ENCODE measurements at places on chromosomes 1 and 21.
A peak's percentile ranks its signal among the peaks of the same experiment; 100 is the strongest.

GRCh38 chr1:36669262-36669661 is 186.5 kb upstream of the CSF3R start:
- no peak for DNase-seq

DNA sequence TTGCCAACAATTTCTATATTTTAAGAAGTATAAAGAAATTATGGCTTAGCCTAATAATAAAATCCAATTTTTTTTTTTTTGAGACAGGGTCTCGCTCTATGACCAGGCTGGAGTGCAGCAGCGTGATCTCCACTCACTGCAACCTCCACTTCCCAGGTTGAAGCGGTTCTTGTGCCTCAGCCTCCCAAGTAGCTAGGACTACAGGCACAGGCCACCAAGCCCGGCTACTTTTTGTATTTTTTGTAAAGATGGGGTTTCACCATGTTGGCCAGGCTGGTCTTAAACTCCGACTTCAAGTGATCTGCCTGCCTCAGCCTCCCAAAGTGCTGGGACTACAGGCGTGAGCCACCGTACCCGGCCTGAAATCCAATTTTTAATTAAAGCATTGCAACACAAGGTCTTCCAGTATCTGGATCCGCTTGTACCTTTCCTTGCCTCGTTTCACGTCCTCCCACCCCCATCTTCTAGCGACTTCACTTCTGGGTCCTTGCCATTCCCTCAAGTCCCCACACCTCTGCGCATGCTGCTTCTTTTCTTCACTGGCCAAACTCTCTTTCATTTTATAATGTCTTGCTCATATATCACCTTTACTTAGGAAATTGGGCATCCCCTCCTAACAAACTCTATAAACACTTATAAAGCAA is 2.3 kb downstream of the FUBP1 start:
- DNase-seq = no peak

DNA sequence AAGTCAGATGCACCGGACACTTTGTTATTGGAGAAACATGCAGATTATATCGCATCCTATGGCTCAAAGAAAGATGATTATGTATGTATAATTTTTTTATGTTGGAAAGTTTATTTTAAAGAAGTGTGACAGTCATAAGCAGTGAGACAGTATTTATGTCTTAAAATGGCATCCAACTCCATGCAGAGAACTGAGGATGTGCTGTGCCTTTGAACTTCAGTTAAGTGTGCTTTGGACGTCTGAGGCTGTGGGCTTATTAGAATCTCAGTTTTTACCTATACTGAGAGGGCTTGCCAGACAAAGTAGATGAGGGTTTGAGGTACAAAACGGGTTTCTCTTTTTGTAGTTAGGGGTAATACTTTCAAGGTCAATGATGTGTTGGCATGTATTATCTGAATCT is 1.5 kb downstream of the RABGGTB start:
- DNase-seq = no peak

DNA sequence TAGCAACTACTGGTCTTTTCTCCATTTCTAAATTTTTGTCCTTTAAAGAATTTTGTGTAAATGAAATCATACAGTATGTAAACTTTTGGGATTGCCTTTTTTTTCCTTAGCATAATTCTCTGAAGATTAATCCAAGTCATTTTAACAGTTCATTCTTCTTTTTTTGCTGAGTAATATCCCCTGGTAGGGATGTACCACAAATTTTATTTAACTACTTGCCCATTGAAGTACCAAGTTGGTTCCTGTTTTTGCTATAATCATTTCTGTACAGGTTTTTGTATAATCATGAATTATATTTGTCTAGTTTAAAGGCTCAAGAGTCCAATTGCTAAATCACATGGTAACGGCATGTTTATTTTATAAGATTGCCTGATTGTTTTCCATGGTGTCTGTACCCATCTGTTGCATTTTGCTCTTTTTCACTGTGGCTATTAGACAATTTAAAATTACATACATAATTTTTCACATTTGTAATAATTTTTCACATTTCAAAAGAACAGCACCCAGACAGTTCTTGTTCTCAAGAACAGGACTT is 891.1 kb downstream of the USP25 start:
- DNase-seq = no peak

DNA sequence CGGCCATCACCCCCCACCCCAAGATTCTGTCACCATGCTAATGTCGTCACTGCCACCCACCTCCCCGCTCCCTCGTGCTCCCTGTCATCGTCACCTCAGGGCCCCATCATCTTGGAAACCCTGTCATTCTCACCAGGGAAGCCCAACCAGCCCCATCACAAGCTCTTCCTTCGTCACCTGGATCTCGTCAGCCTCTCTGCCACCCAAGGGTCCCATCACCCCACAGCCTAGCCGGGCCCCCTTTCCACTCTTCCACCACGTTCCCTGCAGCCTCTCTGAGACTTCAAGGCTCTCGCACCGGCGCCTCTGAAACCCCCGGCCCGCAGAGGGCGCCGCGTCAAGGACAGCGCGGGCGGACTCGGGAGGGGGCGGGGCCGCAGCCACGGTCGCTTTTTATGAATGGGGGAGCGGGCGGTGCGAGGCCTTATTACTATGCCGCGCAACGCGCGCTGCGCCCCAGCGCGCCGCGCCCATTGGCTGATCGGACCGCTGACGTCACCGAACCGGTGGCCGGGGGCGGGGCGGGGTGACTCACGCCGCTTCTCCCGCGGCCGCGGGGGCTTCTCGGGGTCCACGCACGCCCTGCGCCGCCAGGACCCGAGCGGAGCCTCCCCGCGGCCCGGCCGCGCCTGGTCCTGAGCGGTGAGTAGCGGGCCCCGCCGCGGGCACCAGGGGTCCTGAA is at the start of gene GPR3:
TSS of gene GPR3 (plus strand) at position 527 of the 682 bp plus-strand sequence. CDS start 1,177 bp downstream, outside the sequence.
- DNase-seq = peak; percentile 76

DNA sequence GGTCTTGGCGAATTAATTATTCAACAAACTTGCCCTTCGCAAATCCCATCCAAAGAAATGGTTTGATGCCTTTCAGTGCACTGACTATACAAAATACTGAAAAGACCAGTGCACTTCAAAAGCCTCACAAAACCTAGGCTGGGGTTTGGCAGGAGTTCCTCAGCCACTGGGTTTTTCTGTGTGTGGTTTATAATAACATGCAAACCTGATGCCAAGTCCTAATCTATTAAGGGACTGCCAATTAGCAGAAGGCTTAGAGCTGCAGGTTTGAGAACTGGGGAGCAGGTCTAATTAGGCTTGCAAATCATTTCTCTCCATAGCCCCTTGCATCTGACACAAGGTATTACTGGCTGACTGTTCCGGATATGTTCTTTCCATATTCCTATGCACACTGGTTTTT is 27.7 kb downstream of the PLPP3 start:
- no peak for DNase-seq

DNA sequence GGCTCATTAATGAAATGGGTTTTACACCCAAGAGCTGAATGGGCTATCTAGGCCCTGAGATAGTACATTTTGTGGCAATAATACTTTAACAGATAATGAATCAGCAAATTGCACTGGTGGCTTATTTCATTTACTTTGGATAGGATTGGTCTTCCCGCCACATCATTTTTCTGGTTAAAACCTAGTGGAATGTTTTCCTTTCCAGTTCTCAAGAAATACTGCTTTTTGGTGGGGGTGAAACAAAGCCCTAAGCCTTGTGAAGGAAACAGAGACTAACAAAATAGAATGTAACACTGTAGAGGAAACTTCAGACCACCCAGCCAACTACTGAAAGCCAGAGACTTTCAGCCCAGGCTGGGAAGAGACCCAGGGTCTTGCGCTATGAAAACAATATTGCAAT is 172.2 kb downstream of the HHIPL2 start:
- no peak for DNase-seq

DNA sequence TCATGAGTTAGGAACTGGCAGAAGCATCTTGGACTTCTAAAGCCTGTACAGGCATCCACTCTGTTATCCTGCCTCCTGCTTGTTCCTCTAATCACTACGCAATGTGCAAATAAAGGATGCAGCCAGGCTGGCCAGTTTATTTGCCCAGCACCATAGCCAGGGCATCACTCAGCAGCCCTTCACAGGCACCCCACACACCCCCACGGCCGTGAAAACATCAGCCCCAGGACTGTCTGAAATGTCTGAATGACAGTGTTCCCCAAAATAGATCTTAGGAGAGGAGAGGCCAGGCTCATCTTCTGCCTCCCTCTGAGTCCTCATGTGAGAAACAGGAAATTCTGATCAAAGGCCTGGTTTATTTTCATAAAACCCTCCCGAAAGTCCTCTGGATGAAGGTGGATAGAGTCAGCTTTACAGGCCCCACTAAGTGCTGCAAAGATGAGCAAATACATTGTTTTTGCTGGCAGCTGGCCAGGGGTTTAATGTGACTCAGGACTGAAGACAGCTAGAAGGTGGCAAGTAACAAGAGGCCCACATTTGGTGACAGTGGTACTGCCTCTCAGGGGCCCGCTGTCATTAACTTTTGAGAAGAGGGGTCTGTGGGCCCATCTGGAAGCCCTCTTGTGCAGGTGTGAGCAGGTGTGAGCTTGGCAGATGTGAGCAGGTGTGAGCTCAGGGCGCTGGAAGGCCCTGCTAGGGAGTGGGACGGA is 32.9 kb downstream of the GRHL3 start:
- DNase-seq = no peak

DNA sequence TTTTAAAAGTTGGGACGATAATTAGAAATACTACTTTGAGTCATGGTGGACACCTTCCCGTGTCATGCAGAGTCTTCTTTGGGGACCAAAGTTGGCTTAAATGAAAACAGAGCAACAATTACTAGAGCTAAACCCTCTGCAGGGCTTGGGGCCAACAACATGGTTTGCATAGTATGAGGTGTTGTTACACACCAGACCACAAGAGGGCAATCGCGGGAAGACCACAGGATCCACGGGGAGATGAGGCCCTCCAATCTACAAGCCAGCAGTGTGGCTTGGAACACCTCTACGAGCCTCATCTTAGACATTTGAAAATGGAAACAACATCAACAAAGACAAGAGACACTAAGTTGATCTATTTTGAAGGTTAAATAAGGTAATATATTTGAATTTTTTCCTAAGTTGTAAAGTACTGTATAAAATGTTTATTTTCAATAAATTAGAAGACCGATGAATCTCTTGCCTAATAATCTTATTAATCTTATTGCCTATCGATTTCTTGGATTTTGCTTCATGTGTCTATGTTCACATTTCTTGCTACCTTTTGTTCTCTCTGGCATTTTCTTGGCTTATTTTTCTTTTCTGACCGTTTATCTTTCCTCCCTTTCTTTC is 8.2 kb upstream of the SMCP start:
- peak; percentile 2 for DNase-seq

DNA sequence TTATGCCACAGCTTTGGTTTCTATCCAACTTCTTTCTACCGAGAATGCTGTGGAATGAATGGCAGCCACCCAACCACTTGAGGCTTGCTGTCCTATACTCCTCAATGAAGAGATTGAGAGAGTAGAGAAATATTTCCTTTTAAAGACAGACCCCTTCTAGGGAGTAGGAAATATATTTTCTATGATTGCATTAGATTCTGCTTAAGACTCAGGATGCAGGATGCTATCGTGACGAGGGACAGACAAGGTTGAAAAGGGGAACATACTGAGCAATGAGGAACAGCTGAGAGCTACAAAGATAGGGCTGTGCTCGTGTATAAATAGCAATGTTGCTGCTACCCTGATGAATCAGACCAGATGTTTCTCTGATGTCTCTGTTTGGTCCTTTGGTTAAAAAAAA is 7.1 kb upstream of the RASAL2 start:
- no peak for DNase-seq

GRCh38 chr21:39850333-39850732 is 16.9 kb upstream of the PCP4 start:
- DNase-seq = no peak

- no peak for DNase-seq
Measured at GRCh38 chr1:41812051-41812450, 106.7 kb downstream of the HIVEP3 start.

DNA sequence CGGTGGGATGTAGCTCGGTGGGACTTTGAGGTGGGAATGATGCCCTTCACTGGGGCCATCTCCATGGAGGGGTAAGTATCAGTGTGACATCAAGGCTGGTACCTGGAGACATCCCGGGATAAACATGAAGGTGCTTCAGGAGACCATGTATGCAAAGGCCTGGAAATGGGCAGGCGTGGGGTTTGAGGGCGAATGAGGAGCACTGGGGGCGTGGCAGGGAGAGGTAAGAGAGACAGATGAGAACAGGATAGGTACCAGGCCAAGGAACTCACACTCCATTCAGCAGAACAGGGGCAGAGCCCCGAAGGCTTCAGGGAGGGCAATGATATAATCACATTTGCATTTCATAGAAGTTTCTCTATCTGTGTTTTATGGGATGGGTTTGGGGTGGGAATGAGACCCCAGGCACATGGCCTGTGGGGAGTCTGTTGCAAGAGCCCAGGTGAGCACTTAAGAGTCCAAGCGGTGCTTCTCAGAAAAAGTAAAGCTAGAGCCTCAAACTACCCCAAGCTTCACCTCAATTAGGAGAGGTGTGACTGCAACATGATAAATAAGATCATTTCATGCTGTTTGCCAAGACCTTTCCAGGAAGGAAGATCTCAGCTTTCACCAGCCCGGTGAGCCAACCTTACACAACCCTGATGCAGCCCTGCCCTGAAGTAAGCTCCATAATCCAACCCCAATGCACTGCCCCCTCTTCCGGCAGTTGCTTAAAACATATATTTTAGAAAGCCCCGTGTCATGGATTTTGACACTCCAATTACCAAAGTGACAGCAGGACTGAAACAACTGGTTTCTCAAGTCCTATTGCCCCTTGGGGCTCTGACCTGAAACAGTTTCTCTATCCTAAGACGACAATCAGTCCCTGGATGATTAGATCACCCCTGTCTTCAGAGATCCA is 7.4 kb downstream of the S100A9 start:
- DNase-seq = no peak

DNA sequence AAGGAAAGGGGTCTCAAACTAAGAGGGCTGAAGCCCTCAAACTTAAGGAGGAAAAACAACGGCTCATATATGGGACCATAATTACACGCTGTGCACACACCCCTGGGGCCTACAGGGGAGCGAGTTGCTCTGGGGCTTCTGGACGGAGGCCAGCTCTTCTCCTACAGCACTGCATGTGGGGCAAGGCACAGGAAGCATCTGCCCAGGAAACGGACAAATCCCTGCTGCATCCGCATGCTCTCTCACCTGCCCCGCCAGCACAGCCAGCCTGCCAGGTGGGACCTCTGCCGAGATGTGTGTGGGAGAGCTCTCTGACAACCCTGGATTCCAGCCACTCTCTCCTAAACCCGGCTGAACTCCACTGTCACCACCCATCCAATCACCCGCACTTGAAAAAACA is 54.1 kb downstream of the MRPL37 start:
- no peak for DNase-seq

All from amniotic stem cell (primary cell).